ENCODE measurements at places on chromosomes 3 and 15.

- DNase-seq: no peak
Observed at GRCh38 chr15:76198456-76199105, 112.7 kb downstream of the ETFA start.

- no peak for DNase-seq
Observed at GRCh38 chr3:98185180-98185579, 18.7 kb downstream of the OR5H15 start.

DNA sequence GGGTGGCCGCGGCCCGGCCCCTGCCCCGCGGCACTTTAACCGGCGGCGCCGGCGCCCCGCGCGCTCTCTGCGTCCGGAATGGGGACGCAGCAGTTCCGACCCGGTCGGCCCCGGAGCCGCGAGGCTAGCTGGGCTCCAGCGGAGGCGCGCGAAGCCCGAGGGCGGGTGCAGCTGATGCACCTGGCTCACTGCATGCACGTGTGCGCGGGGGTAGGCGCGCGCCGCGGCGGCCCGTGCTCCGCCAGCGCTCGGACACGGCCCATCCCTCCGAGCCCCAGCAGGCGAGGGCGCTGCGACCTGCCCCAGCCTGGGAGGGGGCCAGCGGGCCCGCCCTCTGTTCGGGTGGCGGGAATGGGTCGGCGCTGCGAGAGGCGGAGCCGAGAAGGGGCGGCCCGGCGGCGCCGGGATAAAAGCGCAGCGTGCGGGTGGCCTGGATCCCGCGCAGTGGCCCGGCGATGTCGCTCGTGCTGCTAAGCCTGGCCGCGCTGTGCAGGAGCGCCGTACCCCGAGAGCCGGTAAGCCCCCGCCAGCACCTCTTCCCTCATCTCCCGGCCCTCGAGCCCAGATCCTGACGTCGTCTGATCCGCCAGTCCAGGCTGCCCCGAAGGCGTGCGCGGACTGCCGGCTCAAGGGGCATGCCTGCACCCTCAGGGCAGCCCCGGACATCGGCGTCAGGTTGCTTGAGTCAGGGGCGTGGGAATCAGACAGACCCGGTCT is at the start of the genes CHDH and IL17RB:
TSS of gene CHDH (minus strand) at position 286 of the 717 bp plus-strand sequence. CDS start 22,411 bp downstream, outside the sequence.
TSS of gene IL17RB (plus strand) at position 435 of the 717 bp plus-strand sequence. CDS start at position 456, 21 bp downstream.
- DNase-seq: peak; percentile 5

GRCh38 chr3:170564664-170565063 is 21.2 kb downstream of the SLC7A14 start:
- DNase-seq: no peak

DNA sequence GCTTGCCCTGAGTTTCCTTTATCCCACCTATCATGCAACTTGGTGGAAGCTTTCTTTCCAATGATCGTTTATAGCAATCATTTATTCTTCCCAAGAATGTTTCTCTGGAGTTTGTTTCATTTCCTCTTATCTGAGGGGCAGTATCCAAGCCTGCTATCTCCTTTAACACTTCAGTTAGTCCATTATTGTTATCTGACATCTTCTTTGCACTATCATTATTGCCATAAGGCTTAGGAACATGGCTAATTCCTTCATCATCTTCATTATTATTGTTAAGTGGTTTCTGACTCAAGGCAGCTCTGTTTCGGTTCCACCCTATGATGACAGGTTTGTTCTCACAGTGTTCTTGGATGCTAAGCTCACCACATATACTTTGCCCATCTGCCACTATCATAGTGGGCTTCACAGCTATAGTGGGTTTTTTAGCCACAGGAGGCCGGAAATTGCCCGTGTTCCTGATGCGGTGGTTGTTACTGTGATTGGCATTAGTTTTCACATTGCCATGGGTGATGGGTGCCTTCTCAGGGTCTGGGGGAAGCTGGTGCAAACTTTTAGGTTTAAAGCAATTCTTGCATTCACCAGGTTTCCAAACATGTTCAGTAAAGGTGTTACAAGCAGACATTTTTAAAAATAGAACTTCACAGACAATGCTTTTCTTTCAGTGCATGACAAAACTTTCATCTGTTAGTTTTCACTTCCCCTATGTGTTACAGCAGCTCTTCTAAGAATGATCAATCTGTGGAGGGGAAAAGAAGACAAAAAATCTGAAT is 110.6 kb upstream of the TSPAN3 start:
- no peak for DNase-seq

DNA sequence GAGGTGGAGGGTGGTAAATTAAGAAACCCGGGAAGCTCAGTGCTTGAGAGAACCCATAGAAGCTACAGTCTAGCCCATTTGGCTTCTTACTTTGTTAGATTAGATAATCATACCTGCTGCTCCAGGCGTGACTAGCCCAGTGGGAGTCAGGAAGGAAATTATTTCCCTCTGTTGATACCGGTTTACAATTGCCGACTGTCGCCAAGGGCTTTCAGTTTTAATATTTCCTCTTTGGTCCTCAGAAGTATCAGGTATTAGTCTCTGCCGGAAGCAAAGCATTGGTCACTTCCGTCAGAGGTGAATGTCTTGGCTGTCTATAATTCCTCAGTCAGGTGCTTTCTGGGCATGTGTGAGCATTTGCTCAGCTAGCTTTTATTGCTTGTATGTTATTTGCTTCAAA is 75.2 kb downstream of the LPP start:
- DNase-seq: no peak

- DNase-seq: no peak
Observed at GRCh38 chr3:53818221-53819162, 27.7 kb downstream of the CHDH start.

DNA sequence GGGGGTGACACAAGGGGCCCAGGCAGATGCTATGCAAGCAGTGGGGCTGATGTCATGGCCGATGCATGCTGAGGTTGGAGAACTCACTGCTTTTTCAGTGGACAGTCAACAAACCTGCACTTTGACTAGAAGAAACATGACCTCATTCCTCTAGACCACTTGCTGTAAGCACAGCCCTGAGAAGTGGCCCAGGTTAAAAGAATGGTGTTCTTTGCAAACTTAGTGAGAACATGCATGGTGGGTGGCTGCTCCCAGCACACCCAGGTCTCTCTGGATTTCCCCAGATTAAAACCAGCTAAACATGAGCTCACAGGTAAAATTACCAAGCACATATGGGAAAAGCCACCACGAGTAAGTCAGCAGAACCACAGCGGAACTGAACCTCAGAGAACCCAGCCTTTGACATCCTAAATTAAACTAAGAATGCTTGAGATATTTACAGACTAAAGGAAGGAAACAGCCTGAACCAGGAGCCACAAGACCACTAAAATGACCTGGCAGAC is 15.5 kb downstream of the DLEC1 start:
- DNase-seq: no peak

GRCh38 chr15:61184431-61184830 is 44.7 kb downstream of the RORA start:
- DNase-seq: no peak

DNA sequence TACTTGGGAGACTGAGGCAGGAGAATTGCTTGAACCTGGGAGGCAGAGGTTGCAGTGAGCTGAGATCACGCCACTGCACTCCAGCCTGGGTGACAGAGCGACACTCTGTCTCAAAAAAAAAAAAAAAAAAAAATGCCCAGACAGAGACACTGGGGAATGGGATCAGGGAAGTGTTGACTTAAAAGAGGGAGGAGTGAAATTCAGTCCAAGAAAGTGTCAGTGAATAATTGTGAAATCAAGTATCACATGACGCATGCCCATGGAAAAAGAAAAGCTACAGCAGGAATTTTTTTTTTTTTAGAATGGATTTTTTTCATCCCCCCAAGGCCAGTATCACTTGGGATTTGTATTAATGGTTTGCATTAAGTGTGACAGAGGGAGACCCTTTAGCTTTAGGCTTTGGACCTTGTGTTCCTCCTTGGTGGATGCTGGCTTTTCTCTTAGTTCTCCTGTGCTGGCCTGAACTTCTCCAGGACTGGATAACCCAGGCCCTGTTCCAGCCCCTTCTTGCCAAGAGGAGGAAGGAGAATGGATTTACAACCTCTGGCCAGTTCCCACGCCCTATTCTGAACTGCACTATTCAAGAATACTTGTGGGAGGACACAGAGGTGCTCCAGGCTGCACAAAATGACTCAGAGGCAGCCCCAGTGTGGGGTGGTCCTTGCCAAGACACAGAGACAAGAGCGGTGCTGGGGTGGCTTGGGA is 36.7 kb upstream of the ZNF774 start:
- peak; percentile 48 for DNase-seq

GRCh38 chr3:123158330-123158729 is 43.4 kb upstream of the SEC22A start:
- no peak for DNase-seq

DNA sequence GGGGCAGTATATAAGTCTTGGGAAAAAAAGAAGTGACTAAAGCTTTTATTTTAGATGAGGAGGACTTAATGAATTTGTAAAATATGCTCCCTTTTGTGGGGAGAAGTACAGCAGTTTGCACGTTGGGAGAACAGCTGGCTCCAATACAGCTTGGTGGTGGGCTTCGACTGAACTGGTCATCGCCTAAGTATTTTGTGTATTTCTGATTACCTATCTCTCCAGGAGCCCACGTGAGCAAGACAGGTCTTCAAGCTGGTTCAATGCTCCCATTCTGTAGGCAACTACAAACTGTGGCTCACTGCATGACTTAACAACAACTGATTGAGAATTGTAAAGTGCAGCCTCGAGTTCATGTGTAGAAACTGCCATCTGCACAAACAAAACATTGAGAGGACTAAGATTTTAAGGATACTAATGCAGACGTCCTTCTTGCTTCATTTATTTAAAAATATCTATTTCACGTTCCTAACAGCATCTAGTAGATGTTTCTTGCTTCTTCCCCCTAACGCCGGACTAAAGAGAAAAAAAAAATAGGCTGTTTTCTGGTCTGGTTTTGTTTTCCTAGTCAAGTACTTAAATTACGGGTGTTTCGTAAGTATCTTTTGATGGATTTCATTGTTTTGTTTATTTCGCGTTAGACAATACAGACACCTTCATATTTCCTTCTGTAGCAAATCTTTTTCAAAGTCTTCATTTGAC is 1.4 kb upstream of the GREM1 start:
- peak; percentile 24 for DNase-seq

GRCh38 chr15:42378011-42378410 is 18.7 kb downstream of the CAPN3 start:
- DNase-seq: no peak

DNA sequence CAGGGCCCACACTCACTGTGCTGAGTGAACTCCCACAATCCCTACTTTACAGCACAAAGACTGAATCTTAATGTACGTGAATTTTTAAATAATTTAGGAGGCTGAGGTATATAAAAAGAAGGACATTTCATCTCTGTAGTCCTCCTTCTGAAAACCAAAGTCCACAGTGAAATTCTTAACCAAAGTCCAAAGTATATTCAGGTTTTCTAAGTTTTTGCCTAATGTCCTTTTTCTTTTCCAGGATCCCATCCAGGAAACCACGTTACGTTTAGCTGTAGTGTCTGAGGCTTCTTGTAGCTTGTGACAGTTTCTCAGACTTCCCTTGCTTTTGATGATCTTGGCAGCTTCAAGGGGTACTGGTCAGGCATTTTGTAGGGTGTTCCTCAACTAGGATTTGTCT is 44.5 kb downstream of the SCAP start:
- DNase-seq: no peak

GRCh38 chr15:32952901-32953532 is 235.2 kb downstream of the GREM1 start:
- DNase-seq: peak; percentile 51

- no peak for DNase-seq
Observed at GRCh38 chr3:143895805-143896204, 47.5 kb upstream of the SLC9A9 start.

DNA sequence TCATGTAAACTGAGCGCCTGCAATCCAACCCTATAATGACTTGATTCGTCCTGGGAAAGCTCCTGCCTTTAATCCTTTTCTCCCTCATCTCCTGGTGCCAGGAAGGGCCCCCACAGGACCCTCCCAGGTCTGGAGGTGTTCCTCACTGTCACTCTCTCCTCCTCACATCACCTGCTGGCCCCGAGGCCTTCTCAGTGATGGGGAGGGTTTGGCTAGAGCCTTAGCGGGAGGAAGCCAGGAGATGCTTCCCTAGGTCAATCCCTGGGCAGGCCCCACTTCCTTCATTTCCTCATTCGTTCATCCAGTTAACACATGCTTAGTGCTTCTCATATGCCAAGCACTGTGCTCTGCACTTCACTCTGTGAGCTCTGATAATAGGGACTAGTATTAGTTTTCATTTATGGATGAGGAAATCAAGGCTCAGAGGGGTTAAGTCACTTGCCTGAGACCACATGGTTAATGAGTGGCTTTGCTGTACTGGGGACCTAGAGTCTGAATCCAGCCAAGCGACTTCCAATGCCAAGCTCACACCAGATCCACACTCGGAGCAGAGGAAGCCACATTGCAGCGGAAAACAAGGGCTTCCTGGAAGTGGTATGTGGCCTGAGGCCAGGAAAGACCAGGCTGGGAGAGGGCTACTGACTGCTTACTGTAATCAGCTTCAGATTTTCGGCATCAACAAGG is 50.3 kb upstream of the CHRNB4 start:
- DNase-seq: no peak

DNA sequence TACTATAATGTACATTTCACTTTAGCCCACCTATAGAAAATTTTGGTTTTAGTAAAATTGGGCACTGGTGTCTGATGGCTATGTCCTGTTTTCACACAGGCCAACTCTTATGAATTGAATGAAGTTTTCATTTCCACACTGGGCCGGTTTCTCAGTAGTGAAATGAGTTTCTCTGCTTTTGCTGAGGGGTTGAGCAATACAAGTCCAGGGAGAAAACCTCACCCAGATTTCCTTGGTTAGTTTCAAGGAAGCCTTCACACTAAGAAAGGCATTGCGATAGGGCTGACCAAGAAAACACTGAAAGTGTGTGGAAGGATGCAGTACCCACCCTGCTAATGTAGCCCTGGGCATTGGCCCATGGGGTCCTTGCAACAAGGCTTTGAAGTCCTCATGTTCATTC is 331.5 kb upstream of the CFAP20DC start:
- no peak for DNase-seq

DNA sequence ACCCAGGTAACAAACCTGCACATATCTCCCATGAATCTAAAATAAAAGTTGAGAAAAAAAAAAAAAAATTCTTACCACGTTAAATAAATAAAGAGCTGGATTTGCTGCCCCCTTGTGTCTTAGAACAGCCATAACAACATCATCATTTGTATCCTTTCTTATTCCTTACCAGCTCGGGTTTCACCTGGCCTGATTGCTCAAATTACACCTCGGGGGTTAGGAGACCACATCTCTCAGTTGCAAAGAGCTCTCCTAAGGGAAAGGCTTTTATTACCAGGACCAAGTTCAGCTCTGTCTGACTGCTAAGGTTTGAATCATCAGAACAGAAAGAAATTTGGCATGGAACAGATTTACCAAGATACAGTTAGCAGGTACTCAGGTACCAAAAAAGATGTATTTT is 25.8 kb upstream of the RPL39L start:
- DNase-seq: peak; percentile 61

- DNase-seq: no peak
Observed at GRCh38 chr3:123568034-123568433, 16.8 kb downstream of the HACD2 start.

Data from fibroblast of skin of abdomen (primary cell).